ENCODE measurements at places on chromosomes 6 and 20.

GRCh38 chr6:93779086-93779841 is 359.9 kb upstream of the EPHA7 start:
- H3K27me3 ChIP-seq, result no peaks in the 10 kb centered on the region
- H3K4me1 ChIP-seq, result no peaks in the 10 kb centered on the region
- no peak for DNase-seq
- no peak overlapping the region for H3K4me3 ChIP-seq

GRCh38 chr20:36745234-36745926 is 510 bp downstream of the NDRG3 start:
- no peaks in the 10 kb centered on the region for H3K27me3 ChIP-seq
- peak overlapping the region; percentile 99 for H3K4me3 ChIP-seq
- DNase-seq, result no peak
- peak overlapping the region; percentile 73 for H3K27ac ChIP-seq
- H3K4me1 ChIP-seq, result peaks cover 27% of the 10 kb centered on the region

- no peak overlapping the region for H3K4me3 ChIP-seq
- no peaks in the 10 kb centered on the region for H3K36me3 ChIP-seq
- no peaks in the 10 kb centered on the region for H3K27me3 ChIP-seq
- no peaks in the 10 kb centered on the region for H3K4me1 ChIP-seq
Observed at GRCh38 chr20:56157530-56158203, 90.9 kb upstream of the MC3R start.

- no peak for DNase-seq
- no peak overlapping the region for H3K27ac ChIP-seq
- no peak overlapping the region for H3K4me3 ChIP-seq
- H3K27me3 ChIP-seq, result no peaks in the 10 kb centered on the region
- no peaks in the 10 kb centered on the region for H3K4me1 ChIP-seq
Observed at GRCh38 chr6:100517106-100517505, 52.4 kb upstream of the SIM1 start.

- no peak overlapping the region for H3K4me3 ChIP-seq
- no peaks in the 10 kb centered on the region for H3K36me3 ChIP-seq
- H3K27me3 ChIP-seq, result no peaks in the 10 kb centered on the region
- H3K4me1 ChIP-seq, result peaks cover 12% of the 10 kb centered on the region
- DNase-seq, result no peak
Observed at GRCh38 chr20:5638023-5638422, 112.2 kb upstream of the SHLD1 start.

DNA sequence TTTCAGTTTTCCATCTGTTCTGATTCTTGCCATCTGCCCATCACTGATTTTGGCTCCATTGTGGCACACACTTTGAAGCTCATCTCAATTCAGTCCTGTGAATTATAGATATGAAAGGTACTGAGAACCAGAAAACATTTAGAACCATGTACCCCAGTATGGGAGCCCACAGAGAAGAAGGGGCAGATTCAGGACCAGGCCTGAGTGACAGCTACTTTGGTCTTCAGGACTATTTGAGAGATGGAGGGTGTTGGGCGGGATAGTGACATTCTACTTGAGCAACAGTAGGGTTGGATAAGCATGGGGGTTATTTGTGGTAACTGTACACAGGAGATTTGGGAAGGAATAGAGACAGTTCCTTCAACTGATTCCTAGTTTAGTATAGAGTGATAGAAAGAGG is 259.2 kb upstream of the MANEA start:
- H3K27ac ChIP-seq, result no peak overlapping the region
- no peaks in the 10 kb centered on the region for H3K36me3 ChIP-seq
- no peak overlapping the region for H3K4me3 ChIP-seq
- DNase-seq, result no peak

DNA sequence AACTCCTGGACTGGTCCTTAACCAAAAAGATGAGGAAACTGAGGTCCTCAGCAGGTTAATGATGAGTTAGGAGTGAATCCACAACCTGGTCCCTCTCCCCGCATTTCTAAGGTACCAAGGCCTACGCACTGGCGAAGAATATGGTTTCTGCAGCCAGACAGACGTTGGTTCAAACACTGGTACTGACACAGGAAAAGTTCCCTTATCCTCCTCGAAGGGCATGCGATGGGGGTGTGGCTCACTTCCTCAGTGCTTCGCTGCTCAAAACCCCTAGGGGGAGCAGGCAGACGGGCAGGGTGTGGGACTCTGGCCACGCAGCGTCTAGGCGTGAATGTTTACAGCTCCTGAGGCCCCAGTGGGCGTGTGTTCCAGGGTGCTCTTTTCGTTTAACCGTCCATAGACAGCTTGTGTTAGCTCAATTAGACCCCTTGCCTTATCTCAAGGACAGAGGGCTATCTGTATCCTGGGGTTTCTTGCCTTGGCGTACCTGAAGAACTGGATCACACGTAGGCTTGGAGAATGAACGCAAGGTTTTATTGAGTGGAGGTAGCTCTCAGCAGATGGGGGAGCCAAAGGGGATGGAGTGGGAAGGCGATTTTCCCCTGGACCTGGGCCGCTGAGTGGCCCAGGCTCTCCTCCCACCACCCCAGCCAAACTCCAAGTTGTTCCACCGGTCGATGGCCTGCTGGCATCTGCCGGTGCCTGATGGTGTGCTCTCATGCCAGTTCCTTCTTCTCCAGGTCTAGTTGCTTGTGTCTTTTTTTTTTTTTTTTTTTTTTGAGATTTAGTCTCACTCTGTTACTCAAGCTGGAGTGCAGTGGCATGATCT is 31.8 kb upstream of the PTPN1 start:
- no peak overlapping the region for H3K4me3 ChIP-seq
- no peaks in the 10 kb centered on the region for H3K36me3 ChIP-seq
- no peak for DNase-seq
- peaks cover 42% of the 10 kb centered on the region for H3K4me1 ChIP-seq

DNA sequence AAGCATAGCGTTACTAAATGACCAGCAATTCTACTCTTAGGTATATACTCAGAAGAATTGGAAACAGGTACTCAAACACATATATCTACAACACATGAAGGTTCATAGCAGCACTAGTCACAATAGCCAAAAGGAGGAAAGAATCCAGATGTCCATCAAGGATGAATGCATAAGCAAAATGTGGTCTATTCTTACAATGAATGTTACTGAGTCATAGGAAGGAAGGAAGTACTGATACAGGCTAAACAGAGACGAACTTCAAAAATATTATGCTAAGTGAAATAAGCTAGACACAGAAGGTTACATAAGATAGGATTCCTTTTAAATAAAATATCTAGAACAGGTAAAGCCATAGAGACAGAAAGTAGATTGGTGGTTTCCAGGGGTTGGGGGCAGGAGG is 93.5 kb downstream of the MAP3K7 start:
- DNase-seq, result no peak
- no peaks in the 10 kb centered on the region for H3K27me3 ChIP-seq
- H3K36me3 ChIP-seq, result no peaks in the 10 kb centered on the region

DNA sequence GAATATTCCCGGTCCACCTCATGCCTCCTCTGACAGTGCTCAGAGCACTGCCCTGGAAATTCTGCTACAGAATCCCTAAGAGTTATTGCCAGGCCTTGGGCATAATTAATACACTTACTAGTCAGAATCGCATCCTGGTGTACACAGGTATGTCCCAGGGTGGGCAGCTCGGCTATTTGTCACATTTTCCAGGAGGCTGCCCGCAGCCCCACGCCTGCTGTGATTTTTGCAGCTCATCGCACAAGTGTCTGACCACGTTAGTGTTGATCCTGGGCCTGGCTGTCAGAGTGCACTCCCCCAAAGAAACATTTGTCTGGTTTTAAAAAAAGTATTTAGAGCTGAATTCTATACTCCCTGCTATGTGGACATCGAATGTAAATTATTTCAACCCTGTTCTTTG is 105.4 kb downstream of the CD83 start:
- H3K4me1 ChIP-seq, result peaks cover 25% of the 10 kb centered on the region
- no peaks in the 10 kb centered on the region for H3K36me3 ChIP-seq
- no peak overlapping the region for H3K27ac ChIP-seq
- no peaks in the 10 kb centered on the region for H3K27me3 ChIP-seq
- DNase-seq, result no peak
- no peak overlapping the region for H3K4me3 ChIP-seq

DNA sequence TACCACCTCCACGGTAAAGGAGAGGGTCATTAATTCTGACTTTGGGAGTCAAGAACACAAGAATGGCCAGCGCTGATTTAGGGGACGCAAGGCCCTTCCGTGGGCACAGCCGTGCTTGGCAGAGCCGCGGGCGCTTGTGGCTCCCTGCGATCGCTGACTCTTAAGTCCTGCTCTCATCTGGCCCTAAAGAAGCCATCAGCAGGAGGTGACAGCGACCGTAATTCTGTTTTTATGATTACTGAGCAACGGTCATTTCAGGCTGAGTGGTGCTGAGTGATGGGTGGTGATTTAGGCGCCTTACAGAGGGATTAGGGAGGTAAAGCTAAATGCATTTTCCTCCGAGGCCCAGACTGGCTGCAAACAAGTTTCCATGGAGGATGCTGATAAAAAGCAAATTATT is 364.6 kb upstream of the SULF2 start:
- no peaks in the 10 kb centered on the region for H3K36me3 ChIP-seq
- H3K27me3 ChIP-seq, result peaks cover 32% of the 10 kb centered on the region
- H3K4me3 ChIP-seq, result no peak overlapping the region

DNA sequence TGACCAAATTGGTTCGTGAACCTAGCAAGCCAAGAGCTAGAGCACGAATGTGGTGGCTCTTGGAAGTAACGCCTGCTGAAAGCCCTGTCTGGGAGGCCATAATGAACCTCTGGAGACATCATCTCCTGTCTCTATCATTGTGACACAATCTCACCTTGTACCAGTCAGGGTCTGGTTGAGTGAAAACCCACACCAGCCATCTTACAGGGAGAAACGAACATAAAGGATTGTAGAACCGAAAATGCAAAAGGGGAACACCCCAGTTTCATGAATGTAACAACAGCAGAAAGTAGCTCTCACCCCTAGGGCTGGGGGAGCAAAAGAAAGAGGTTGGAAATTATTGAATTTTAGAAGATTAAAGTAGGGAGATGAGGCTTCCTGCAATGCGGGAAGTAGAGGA is 50.9 kb upstream of the TAB2 start:
- H3K4me3 ChIP-seq, result no peak overlapping the region
- H3K27ac ChIP-seq, result no peak overlapping the region
- no peaks in the 10 kb centered on the region for H3K4me1 ChIP-seq
- no peak for DNase-seq
- H3K36me3 ChIP-seq, result no peaks in the 10 kb centered on the region
- H3K27me3 ChIP-seq, result no peaks in the 10 kb centered on the region

GRCh38 chr6:84785671-84786070 is 21.3 kb upstream of the TBX18 start:
- no peaks in the 10 kb centered on the region for H3K36me3 ChIP-seq
- no peak for DNase-seq
- no peak overlapping the region for H3K27ac ChIP-seq
- H3K4me1 ChIP-seq, result no peaks in the 10 kb centered on the region
- no peak overlapping the region for H3K4me3 ChIP-seq

DNA sequence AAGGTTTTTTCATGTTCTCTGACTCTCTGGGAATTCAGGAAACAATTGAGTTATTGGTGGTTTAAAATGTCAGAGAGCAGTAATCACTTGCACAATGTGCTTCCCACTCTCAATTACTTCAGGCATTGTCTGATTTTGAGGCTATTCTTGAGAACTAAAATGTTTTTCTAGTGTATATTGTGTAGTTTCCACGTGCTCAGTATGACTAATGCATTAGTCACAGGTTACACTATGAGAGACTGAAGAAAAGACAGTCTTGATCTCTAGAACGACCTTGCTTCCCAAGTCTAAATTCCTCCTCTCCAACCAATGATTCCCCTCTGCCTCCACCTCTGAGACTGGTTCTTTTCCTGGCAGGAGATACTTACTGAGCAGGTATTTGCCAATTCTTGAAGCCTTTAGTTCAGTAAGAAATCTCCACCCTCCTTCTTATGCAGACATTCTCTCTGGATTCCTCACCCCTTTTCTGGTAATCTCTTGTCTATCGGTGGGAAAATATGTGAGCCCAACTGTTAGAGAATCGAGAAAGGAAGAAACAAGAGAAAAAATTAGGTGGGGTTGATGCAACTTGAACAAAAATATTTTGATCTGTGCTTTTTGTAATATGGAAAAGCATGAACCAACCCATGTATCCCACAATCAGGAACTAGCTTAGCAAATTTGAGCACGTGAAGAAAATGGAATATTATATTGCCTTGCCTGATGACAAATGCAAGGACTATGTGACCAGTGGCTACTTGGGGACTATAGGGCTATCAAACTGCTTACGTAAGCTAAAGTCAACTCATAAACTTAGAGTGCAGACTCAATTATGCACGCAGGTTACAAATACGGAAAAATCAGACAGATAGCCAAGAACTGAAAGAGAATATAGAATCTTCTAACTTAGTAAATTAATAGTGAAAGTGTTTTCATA is 61.1 kb upstream of the SLC22A16 start:
- peak overlapping the region; percentile 35 for H3K27ac ChIP-seq
- no peaks in the 10 kb centered on the region for H3K27me3 ChIP-seq
- no peak for DNase-seq
- H3K36me3 ChIP-seq, result no peaks in the 10 kb centered on the region

GRCh38 chr6:26105109-26105730 is 18.0 kb downstream of the HFE start:
- no peak for DNase-seq
- H3K4me1 ChIP-seq, result peaks cover 9% of the 10 kb centered on the region
- H3K36me3 ChIP-seq, result no peaks in the 10 kb centered on the region
- no peaks in the 10 kb centered on the region for H3K27me3 ChIP-seq
- no peak overlapping the region for H3K27ac ChIP-seq
- no peak overlapping the region for H3K4me3 ChIP-seq

DNA sequence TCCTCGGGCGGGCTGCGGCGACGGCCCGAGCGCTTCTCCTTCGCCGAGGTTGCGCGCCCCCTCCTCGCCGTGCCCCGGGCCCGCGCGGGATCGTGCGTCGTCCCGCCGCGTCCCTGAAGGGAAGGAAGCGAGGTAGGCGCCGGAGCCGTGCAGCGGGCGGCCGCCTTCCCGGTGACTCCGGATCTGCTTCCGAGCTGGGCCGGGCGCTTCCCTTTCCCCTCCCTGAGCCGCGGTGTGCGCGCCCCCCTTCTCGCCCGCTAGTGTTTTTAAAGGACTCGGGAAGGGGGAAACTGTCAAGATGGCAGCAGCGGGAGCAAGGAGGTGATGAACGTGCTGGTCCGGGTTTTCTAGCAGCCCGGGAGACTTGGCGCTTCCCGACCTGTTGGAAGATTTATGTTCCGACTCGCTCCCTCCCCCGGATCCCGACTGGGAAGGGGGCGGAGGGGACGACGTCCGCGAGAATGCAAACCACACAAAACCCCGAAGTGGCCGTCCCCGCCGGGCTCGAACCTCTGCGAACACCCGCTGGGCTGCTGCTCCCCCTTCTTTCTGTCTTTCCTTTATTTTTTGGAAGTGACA is 744 bp upstream of the FOXO3 start:
- H3K4me3 ChIP-seq, result peak overlapping the region; percentile 98
- H3K27ac ChIP-seq, result peak overlapping the region; percentile 95
- no peaks in the 10 kb centered on the region for H3K27me3 ChIP-seq
- peaks cover 60% of the 10 kb centered on the region for H3K4me1 ChIP-seq

- no peaks in the 10 kb centered on the region for H3K27me3 ChIP-seq
- no peak for DNase-seq
- no peaks in the 10 kb centered on the region for H3K36me3 ChIP-seq
- no peaks in the 10 kb centered on the region for H3K4me1 ChIP-seq
- H3K4me3 ChIP-seq, result no peak overlapping the region
Observed at GRCh38 chr6:89910902-89911240, 16.6 kb downstream of the GJA10 start.

All from esophagus squamous epithelium (tissue), 5 donors.